ENCODE measurements at places on chromosomes 11 and 22.

- H3K27me3 ChIP-seq, result peaks cover 22% of the 10 kb centered on the region
- peak overlapping the region; percentile 8 for H3K27ac ChIP-seq
- no peak overlapping the region for H3K4me3 ChIP-seq
- H3K36me3 ChIP-seq, result no peaks in the 10 kb centered on the region
- no peak for DNase-seq
Observed at GRCh38 chr22:38967451-38968450, 10.3 kb downstream of the APOBEC3A start.

GRCh38 chr22:38050720-38051119 is 6.5 kb upstream of the PICK1 start:
- H3K27ac ChIP-seq, result no peak overlapping the region
- peaks cover 1% of the 10 kb centered on the region for H3K4me1 ChIP-seq
- no peaks in the 10 kb centered on the region for H3K36me3 ChIP-seq

GRCh38 chr22:17371448-17371847 is 2.2 kb downstream of the CECR2 start:
- no peak for DNase-seq
- H3K4me1 ChIP-seq, result peaks cover 20% of the 10 kb centered on the region
- no peak overlapping the region for H3K4me3 ChIP-seq
- no peak overlapping the region for H3K27ac ChIP-seq
- H3K27me3 ChIP-seq, result peaks cover 48% of the 10 kb centered on the region
- H3K36me3 ChIP-seq, result peaks cover 5% of the 10 kb centered on the region

- DNase-seq, result no peak
- H3K4me3 ChIP-seq, result no peak overlapping the region
- no peaks in the 10 kb centered on the region for H3K4me1 ChIP-seq
Observed at GRCh38 chr11:41996533-41996932, 537.1 kb upstream of the LRRC4C start.

DNA sequence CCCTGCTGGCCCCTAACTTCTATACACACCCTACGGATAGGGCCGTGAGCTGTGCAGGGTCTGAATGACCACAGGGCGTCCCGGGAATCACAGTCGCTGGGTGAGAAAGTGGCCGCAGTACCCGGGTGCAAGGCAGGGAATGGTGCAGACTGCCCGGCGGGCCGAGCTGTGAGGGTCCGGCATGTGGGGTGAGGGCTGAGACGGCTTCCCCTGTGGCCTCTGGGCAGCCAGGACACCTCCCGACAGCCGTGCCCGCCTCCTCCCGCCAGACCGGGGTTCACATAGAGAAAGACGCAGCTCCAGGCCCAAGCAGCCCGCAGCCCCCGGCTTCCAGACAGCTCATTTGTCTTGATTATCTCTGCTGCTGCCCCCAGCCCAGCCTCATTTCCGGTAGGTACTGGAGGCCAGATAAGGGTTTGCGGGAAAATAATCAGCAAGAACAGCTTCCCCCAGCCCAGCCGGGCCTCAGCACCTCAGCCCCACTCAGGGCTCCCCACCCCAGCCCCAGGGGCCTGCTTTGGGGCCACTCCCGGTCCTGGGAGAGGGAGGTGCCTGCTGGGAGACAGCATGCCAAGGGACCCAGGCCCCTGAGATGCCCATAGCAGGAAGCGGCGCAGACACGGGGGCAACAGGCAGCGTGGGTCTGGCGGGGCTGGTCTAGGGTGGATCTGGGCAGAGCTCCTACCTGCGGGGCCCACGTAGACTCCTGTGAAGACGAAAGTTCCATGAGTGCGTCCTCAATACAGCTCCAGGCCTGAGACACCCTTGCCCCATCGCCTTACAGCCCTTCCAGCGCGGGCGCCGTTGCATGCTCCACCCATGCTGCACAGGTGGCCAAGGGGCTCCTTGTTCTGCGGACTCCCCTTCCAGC is 123.1 kb downstream of the BRD1 start:
- peaks cover 31% of the 10 kb centered on the region for H3K27me3 ChIP-seq
- H3K36me3 ChIP-seq, result peaks cover 1% of the 10 kb centered on the region
- H3K4me1 ChIP-seq, result no peaks in the 10 kb centered on the region
- DNase-seq, result peak; percentile 23
- H3K27ac ChIP-seq, result no peak overlapping the region

GRCh38 chr22:20205464-20205963 is 54.7 kb upstream of the CCDC188 start:
- no peaks in the 10 kb centered on the region for H3K36me3 ChIP-seq
- H3K27ac ChIP-seq, result peak overlapping the region; percentile 87
- H3K4me1 ChIP-seq, result peaks cover 16% of the 10 kb centered on the region
- H3K4me3 ChIP-seq, result peak overlapping the region; percentile 86
- no peak for DNase-seq

- H3K4me3 ChIP-seq, result no peak overlapping the region
- H3K27ac ChIP-seq, result no peak overlapping the region
- no peaks in the 10 kb centered on the region for H3K4me1 ChIP-seq
- peaks cover 31% of the 10 kb centered on the region for H3K27me3 ChIP-seq
- H3K36me3 ChIP-seq, result no peaks in the 10 kb centered on the region
Observed at GRCh38 chr11:70054004-70054403, 24.1 kb upstream of the ANO1 start.

DNA sequence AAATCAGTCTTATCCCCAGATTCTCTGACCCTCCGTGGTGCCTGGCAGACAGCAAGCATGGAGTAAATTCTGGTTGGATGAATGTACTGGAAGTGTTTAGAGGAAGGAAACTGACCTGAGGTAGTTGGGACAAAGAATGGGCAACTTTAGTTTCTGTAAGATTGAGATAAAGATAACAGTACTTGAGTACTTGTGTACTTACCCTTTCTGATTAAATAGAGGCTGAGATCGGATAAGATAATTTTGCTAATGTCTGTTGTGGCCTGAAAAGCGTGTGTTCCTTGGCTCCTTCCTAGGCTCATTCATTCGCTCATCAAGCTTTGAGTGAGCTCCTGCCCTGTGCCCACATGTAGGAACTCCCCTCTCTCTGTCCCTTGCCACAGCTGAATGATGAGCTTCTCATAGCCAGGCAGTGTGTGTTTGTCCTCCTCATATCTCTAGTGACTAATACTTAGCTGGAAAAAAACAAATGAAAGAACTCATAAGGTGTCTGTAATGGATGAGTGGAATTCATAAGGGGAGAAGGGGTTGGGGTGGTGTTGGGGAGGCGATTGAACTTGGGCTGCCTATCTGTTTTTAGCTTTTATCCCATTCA is 118.1 kb downstream of the DBX1 start:
- no peak for DNase-seq
- peaks cover 10% of the 10 kb centered on the region for H3K27me3 ChIP-seq
- H3K4me3 ChIP-seq, result no peak overlapping the region
- no peak overlapping the region for H3K27ac ChIP-seq
- H3K36me3 ChIP-seq, result no peaks in the 10 kb centered on the region

- peaks cover 13% of the 10 kb centered on the region for H3K4me1 ChIP-seq
- H3K27me3 ChIP-seq, result peaks cover 12% of the 10 kb centered on the region
- no peak overlapping the region for H3K4me3 ChIP-seq
- no peak overlapping the region for H3K27ac ChIP-seq
- H3K36me3 ChIP-seq, result no peaks in the 10 kb centered on the region
- no peak for DNase-seq
Observed at GRCh38 chr11:66716996-66717395, 12.0 kb downstream of the SPTBN2 start.

DNA sequence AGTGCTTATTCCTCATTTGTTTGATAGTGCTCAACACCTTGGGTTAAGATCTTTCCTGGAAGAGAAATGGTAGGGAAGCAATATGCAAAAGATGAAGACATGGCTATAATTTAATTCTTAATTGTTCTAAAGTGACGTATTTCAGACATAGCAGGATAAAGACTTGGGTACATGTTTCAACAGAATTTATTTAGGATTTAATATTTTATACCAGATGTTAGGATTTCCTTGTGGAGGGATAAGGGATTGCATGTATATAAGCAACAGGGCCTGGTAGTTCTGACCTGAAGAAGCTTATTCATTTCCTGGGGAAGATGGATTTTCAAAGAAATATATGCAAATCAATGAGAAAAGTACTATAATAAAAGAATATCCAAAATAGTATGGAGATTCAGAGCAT is 163.8 kb downstream of the FAT3 start:
- H3K4me1 ChIP-seq, result no peaks in the 10 kb centered on the region
- no peak overlapping the region for H3K27ac ChIP-seq
- no peaks in the 10 kb centered on the region for H3K36me3 ChIP-seq
- no peak overlapping the region for H3K4me3 ChIP-seq
- DNase-seq, result no peak
- no peaks in the 10 kb centered on the region for H3K27me3 ChIP-seq

GRCh38 chr11:44434191-44434590 is 124.3 kb upstream of the ALX4 start:
- no peaks in the 10 kb centered on the region for H3K4me1 ChIP-seq
- DNase-seq, result no peak
- H3K4me3 ChIP-seq, result no peak overlapping the region
- H3K27ac ChIP-seq, result no peak overlapping the region

DNA sequence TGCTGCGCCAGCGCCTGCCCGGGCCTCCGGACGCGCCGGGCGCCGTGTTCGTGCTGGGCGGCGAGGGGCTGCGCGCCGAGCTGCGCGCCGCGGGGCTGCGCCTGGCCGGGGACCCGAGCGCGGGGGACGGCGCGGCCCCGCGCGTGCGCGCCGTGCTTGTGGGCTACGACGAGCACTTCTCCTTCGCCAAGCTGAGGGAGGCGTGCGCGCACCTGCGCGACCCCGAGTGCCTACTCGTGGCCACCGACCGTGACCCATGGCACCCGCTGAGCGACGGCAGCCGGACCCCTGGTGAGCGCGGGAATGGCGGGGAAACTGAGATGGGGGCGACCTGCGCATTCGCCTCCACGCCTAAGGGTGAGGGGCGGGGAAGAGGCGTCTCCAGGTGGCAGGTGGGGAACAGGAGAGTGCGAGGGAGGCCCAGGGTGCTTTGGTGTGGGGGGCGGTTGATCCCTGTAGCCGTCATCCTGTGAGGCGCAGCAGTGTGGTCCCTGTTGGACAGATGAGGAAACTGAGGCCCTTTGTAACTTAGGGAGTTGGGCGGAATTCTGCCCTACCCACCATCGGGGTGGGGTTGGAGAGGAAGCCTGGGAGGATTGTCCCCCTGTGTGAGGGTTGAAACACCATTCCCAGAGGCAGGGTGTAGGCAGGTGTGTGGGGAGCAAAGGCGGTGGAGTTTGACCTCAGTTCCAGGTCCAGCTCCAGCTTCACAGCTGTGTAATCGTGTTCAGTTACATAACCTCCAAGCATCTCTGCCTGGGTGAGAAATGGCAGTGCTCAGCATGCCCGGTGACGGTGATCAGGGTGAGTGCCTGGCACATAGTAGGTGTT is 758 bp downstream of the PDXP start:
- no peak for DNase-seq
- H3K27ac ChIP-seq, result peak overlapping the region; percentile 73
- H3K27me3 ChIP-seq, result no peaks in the 10 kb centered on the region

- H3K4me3 ChIP-seq, result no peak overlapping the region
- no peak for DNase-seq
- no peaks in the 10 kb centered on the region for H3K27me3 ChIP-seq
- H3K4me1 ChIP-seq, result no peaks in the 10 kb centered on the region
Observed at GRCh38 chr22:27686534-27686933, 115.0 kb downstream of the MN1 start.

GRCh38 chr22:50700387-50701075 is 27.9 kb downstream of the SHANK3 start:
- no peak overlapping the region for H3K27ac ChIP-seq
- H3K27me3 ChIP-seq, result no peaks in the 10 kb centered on the region
- H3K4me3 ChIP-seq, result no peak overlapping the region
- no peaks in the 10 kb centered on the region for H3K36me3 ChIP-seq
- peaks cover 15% of the 10 kb centered on the region for H3K4me1 ChIP-seq

DNA sequence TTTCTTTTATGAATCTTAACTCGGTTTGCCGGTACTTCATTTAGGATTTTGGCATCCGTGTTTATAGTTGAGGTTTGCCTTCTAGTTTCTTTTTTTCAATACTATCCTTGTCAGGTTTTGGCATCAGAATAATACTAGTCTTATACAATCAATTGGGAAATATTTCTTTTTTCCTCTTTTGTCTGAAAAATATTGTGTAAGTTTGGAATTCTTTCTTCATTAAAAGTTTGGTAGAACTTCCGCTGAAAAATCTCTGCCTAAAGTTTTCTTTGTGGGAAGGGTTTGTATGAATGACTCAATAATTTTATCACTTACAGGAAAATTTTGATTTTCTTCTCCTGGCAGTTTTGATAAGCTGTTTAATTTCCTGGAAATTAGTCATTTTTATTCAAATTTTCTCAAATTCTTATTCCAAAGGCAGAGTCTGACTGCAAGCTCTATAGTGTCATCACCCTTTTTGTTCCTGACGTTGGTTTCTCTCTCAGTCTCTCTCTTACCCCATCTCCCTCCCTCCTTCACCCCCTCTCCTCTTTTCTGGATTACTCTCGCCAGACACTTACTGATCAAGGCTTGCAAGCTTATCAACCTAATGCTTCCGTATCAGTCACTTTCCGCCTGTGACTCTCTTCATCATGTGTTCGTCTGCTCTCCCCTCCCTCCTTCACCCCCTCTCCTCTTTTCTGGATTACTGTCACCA is 555.7 kb downstream of the TBC1D22A start:
- H3K36me3 ChIP-seq, result no peaks in the 10 kb centered on the region
- H3K27ac ChIP-seq, result no peak overlapping the region
- H3K4me3 ChIP-seq, result no peak overlapping the region
- H3K27me3 ChIP-seq, result peaks cover 5% of the 10 kb centered on the region
- DNase-seq, result no peak

DNA sequence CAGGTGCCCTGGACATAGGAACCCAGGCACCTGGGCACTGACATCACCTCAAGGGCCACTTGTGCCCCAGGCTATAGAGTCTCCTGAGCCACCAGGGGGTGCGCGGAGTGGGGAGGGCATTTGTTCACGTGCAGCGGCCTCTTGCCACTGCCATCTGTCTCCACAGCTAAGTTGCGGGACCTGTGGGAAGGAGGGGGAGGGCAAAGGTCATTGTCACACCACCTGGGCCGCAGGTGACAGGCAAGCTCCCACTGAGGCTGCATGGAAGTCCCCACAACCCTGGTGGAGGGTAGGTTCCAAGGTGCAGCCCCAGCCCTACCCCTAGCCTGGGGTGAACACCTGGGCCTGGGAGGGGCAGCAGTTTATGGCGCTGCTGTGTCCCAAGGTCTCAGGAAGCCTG is 79.5 kb downstream of the PIWIL3 start:
- H3K27ac ChIP-seq, result no peak overlapping the region
- no peak overlapping the region for H3K4me3 ChIP-seq
- no peak for DNase-seq

- H3K4me1 ChIP-seq, result no peaks in the 10 kb centered on the region
- DNase-seq, result no peak
- no peak overlapping the region for H3K4me3 ChIP-seq
- no peak overlapping the region for H3K27ac ChIP-seq
- H3K27me3 ChIP-seq, result peaks cover 3% of the 10 kb centered on the region
- H3K36me3 ChIP-seq, result no peaks in the 10 kb centered on the region
Observed at GRCh38 chr22:42307806-42308563, 37.5 kb upstream of the TCF20 start.

DNA sequence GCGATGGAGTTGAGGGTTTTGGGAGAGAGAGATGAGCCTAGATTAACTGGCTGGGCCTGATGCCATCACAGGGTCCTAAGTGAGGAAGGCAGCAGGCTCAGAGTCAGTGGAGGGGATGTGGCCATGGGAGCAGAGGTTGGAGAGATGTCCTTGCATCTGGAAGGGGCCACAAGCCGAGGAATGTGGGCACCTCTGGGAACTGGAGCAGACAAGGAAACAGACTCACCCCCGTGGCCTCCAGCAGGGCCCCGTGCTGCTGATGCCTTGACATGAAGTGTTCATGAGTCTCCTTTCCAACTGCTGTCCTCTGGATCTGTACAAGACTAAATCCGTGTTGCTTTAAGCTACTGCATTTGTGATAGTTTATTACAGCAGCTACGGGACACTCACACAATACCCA is 49.2 kb downstream of the SHISAL1 start:
- H3K4me3 ChIP-seq, result no peak overlapping the region
- peaks cover 8% of the 10 kb centered on the region for H3K4me1 ChIP-seq

All from activated CD8-positive, alpha-beta memory T cell treated with anti-CD3 and anti-CD28 coated beads, Interleukin-2, amount 10 ng/mL, durations not matched to agents 7 days and 5 days (primary cell).